H4 (cell line): ENCODE measurements at places on chromosomes 5 and 9.

- DNase-seq, result no peak
Observed at GRCh38 chr9:19510907-19511306, 102.1 kb downstream of the ACER2 start.

DNA sequence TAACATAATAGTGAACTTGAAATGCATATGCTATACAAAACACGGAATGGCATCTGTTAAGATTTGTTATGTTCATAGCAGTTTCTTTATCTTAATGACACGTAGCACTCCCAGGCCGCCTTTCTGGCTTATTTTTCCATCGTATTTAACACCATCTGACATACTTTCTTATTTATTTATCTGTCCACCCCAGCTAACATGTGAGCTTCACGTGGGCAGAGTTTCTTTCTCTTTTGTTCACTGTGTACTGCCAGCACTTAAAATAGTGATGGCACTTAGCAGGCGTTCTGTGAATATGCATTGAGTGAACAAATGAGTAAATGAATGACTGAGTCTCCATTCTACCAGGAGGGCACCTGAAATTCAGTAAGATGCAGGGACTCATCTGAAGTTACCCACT lies 29.4 kb upstream of the SYNPO start:
- no peak for DNase-seq

DNA sequence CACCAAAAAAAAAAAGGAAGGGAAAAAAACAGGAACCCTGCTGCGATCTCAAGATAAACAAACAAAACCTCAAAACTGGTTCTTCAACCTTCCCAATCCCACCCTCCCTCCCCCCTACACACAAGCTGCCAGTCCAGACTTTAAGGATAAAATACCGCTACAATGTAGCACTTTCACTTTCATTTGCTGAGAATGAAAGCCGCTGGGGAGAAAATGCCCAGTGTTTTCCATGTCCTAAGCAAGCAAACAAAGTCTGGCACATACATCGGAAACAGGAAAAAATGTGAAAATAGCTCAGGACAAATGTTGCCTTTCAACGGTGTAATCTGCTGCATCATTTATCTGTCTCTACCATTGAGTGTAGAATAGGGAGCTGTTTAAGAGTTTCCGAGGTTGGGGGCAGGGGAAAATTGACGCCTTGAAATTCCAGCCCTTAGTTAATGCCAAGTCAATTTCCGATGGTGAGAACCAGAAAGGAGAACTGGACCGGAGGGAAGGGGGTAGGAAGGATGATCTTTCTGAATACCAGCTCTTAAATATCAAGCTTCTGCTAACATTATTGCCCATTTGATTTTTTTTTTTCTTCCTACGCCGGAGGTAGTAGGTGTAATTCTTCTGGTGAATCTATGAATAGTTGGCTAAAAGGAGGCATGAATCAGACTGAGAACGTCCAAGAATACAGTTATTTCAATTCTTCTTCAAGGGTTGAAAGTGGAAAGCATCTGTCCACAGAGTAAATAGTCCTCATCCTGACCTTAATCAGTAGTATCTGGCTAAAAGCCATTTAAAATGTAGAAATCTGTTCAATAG lies 1.2 kb upstream of the ADAMTS6 start:
- peak; percentile 64 for DNase-seq

DNA sequence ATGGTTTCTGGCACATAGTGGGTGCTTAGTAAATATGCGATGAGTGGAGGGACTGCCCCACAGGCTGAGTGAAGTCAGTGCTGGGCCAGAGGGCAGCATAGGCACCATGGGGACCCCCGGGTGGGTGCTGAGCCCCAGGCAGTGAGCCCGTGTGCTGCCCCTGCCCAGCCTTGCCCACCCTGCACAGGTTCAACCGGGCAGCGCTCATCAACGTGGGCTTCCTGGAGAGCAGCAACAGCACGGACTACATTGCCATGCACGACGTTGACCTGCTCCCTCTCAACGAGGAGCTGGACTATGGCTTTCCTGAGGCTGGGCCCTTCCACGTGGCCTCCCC lies 7.2 kb downstream of the B4GALT7 start:
- DNase-seq, result no peak

DNA sequence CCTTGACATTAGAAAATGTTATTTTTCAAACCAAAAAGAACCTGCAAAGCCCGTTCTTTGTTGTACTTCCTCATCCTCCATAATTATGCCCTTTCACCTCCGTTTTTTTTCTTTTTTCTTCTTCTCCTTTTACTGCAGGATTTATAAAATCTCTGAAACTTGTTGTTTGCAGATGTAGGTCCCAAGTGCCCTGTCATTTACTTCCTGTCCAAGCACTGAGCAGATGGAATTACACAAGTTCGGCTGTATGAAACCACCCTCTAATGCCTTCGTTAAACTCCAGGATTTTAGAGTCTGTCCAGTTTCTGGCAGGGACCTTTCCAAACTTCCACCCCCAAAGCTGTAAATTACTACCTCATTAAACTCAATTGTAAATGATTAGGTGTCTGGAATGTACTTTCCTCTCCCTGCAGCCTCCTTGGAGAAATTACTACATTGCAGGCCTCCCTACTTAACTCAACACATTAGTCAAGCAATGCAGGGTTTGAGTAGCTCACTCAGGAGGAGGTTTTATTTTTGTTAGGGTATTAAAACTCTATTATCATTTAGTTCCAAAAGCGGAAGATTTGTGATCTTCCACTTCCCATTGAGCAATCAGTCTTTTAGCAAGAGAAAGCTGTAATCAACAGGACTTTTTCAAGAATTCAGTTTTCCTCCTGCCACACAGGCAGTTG lies 125.6 kb upstream of the LPAR1 start:
- no peak for DNase-seq

DNA sequence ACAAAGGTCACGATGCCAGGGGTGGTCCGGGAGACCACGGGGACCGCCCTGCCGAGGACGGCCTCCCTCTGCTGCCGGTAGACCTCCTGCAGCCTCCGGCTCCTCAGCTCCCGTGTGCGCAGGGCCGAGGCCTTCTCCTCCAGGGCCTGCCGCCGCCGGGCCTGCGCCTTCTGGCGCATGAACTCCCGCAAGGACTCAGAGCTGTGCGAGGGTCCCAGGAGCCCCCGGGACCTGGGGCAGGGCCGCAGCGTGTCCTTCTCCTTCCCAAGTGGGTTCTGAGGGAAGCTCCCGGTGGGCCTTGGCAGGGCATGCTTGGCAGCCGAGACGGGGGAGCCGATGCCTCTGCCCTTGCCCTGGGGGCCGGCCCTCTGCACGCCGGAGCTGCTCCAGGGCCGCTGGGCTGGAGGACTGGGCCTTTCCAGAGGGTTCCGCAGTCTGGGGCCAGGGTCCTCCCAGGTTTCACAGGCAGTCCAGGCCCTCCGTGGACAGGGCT lies 13.3 kb downstream of the CCDC187 start:
- no peak for DNase-seq

DNA sequence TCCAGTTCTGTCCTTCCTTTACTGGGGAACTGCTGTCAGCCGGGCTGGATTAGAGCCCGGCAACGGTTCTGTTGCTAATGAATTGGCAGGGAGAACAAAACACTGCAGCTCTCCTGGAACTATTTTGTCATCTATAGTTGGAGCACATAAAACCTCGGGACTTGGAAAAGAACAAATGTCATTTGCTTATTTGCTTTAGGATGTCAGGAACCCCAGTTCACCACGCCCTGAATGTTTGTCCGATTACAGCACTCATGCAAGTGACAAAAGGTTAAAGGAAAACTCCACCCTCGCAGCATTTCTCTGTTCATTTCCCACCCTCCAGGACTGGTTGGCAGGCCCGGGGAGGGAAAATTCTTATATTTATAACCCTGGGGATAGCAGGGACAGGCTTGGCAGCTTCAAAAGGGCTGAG lies 66.4 kb upstream of the PLPP1 start:
- DNase-seq, result peak; percentile 96

GRCh38 chr5:38800515-38800914 lies 45.3 kb upstream of the OSMR start:
- DNase-seq, result no peak

- DNase-seq, result no peak
Observed at GRCh38 chr9:40884072-40884901, 244.2 kb downstream of the FOXD4L6 start.

- peak; percentile 100 for DNase-seq
Observed at GRCh38 chr5:14035859-14036503, 91.5 kb upstream of the DNAH5 start.

DNA sequence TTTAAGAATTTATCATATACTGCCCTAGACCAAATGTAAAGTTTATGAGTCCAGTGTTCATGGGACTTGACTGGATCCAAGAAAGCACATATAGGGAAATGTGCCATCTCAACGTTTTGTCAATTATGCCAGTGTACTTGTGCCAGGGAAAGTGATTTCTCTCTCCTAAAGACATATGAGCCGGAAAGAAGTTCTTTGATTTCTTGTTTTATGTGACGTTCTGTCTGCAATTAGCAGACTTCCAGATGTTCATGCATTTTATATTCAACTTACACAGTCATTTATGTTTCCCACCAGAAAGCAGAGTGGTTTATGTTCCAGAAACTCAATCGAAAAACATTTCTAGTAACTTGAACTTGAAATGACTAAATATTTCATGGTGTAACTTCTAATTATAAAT lies 203.8 kb downstream of the FAM170A start:
- no peak for DNase-seq

DNA sequence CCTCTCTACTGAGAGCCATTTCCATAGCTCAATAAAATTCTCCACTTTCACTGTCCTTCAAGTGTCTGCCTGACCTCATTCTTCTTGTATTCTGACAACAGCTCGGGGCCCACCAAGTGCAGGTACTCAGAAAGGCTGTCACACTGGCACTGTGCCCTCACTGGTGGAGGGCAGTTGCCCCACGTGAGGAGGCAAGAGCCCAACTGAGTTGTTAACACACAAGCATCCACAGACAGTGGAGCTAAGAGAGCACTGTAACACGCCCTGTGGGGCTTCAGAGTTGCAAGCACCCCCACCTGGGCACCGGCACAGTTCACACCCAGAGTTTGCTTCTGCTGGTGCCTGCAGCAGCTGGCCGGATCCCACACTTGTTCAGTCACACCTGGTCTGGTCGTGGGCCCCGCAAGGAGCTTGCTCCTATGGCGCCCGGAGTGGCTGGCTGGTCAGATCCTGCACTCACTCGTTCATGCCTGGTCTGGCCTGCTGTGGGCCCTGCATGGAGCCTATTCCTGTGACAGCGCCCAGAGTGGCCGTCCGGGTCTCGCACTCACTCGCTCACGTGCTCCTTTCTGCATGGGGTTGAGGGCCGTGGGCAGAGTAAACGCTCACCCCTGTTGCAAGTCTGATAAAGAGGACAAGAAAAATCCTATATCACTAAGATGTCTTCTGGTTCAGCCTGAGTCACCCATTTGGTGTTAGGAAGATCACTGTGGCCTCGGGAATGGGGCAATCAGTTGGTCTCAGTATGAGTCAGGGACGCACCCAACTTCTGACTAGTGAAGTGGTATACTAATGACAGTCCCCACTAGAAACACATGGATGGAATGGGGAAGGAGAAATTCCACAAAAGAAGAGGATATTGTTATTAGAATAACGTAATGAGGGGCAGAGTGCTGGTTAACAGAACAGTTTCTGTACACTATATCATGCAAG lies 87.0 kb upstream of the CCNH start:
- DNase-seq, result no peak

DNA sequence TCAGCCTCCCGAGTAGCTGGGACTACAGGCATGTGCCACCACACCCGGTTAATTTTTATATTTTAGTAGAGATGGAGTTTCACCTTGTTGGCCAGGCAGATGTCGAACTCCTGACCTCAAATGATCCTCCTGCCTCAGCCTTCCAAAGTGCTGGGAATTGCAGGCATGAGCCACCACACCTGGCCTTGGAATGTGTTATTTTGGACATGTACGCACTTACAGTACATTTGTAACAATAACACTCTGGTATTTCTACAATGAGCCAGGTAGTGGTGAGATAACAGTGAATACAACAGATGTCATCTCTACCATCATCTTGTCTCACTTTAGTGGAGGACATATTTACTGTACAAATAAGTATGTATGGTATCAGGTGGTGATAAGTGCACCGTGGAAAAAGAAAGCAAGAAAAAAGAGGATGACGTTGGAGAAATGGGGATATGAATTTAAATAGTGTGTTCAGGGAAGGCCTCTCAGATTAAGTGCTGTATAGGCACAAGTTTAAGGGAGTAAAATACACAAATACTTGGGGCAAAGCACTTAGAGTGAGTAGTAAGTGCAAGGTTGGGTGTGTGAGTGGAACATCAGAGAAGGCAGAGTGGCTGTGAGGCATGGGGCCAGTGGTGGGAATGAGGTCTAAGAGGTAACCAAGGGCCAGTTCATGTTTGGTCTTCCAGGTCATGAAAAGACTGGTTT lies 100.1 kb downstream of the CDC42SE2 start:
- DNase-seq, result no peak
